ENCODE measurements at places on chromosomes 7 and 10. TPM values are rescaled to one million over a fixed set of nuclear protein-coding genes. Genes with fewer than 3 reads are reported as not detected.

DNA sequence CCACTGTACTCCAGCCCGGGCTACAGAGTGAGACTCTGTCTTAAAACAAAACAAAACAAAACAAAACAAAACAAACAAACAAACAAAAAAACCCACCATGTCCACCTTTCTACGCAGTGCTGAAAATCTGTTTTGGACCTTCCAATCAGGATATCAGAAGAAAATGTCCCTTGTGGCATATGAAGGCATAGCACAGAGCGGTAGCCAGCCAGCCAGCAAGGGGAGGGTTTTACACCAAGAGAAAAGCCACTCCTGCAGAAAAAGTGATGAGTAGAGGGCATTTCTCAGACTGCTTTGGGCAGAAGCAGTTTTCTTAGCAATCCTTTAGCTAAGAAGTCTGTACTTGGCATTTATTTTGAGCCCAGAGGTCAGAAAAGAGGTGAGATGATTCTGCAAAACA lies 612.2 kb downstream of the TYW1 start:
- no peaks in the 10 kb centered on the region for H3K36me3 ChIP-seq
- no peak for DNase-seq
- no peaks in the 10 kb centered on the region for H3K4me1 ChIP-seq
- no peak overlapping the region for H3K4me3 ChIP-seq

The ZNF736 gene
- 28.5 TPM for total RNA-seq

The TMEM236 gene
- 0.66 TPM for total RNA-seq

DNA sequence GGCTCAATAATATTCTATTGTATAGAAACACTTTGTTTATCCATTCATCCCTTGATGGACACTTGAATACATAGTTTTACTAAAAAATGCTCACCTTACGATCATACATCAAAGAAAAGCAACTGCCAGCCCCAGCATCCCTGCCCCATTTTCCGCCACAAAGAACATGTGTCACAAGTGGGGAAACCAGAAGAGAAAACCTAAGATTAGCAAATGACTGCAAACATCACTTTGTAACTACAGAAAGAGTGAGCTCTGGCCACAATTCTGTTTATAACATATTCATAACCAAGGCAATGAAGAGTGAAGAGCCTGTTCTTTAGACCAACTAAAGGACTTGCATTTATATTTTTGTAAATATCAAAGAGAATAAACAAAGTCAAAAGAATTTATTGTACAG lies 89.8 kb downstream of the DOCK4 start:
- no peak overlapping the region for H3K4me3 ChIP-seq
- no peaks in the 10 kb centered on the region for H3K27me3 ChIP-seq
- H3K36me3 ChIP-seq, result no peaks in the 10 kb centered on the region

The SFMBT2 gene
- total RNA-seq, result 32.8 TPM

- no peaks in the 10 kb centered on the region for H3K27me3 ChIP-seq
- H3K4me3 ChIP-seq, result no peak overlapping the region
- H3K36me3 ChIP-seq, result no peaks in the 10 kb centered on the region
- H3K4me1 ChIP-seq, result peaks cover 7% of the 10 kb centered on the region
- H3K27ac ChIP-seq, result no peak overlapping the region
- DNase-seq, result no peak
These were observed 47.4 kb downstream of the TNS3 start for GRCh38 chr7:47534322-47535034.

DNA sequence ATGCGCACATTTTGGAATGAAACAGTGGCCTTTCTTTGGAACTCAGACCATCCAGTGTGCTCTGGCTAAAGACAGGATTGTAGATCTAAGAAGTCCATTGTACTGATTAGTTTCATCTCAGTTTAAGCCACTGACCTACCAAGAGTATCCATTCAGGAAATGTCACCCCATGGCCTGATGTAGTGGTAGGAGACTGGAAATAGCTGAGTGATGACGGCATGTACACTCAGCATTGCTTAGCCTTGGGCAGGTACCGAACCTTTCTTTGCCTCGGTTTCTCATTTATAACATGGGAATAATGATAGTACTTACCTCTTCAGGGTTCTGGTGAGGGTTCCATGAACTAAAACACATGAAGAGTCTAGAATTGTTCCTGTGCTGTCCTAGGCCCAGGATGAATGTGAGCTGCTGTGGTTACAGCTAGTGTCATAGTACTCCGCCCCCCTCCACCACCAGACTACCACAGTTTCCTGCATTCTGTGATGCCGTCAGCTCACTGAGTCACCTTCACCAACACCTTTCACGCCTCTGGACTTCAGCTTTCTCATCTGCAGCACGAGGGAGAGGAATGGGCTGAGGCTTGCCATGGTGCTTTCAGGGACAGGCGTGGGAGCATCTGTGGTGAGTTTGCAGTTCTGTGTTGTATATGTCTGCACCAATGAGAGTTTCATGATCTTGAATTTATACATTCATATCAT lies 484.0 kb upstream of the GALNT17 start:
- H3K4me3 ChIP-seq, result no peak overlapping the region
- no peak overlapping the region for H3K27ac ChIP-seq
- H3K4me1 ChIP-seq, result no peaks in the 10 kb centered on the region
- H3K27me3 ChIP-seq, result no peaks in the 10 kb centered on the region
- H3K36me3 ChIP-seq, result no peaks in the 10 kb centered on the region
- DNase-seq, result no peak
